HuH-7 (cell line): ENCODE measurements at places on chromosomes 1 and 21.
A peak's percentile ranks its signal among the peaks of the same experiment; 100 is the strongest.

- DNase-seq, result no peak
Observed at GRCh38 chr1:39646232-39647081, 7.0 kb upstream of the HEYL start.

DNA sequence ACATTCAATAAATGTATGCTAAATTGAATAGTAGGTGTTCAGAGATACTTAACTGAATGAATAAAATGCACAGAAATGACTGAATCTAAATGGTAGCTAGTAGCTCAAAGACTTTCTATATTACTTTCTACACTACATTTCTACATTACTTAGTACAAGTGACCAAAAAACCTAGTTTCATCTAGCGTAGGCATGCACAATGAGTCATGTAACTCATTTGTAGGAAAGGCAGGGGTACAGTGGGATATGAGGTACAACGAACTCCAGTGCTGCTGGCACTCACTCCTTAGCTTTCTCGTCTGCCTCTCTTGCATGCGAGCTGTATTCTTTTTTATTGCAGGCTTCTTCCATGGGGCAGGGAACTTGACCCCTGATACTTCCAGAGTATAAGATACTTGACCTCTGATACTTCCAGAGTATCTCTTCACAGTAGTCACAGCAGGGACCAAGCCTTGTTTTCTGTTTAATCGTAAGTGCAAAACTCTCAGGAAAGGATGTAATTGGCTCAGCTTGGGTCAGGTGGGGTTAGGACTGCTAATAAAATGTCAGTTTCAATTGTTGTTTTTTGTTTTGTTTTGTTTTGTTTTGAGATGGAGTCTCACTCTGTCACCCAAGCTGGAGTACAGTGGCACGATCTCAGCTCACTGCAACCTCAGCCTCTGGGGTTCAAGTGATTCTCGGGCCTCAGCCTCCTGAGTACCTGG, 4.9 kb upstream of the ATP2B4 start:
- no peak for DNase-seq

GRCh38 chr1:51417496-51418383, 87.4 kb upstream of the TTC39A start:
- DNase-seq, result no peak

- DNase-seq, result peak; percentile 96
Observed at GRCh38 chr1:167936068-167936929, at the start of gene DCAF6. Gene DCAF6, plus strand, starts transcription at chr1:167936683. Its CDS starts 229 bp downstream, at chr1:167936912.

- DNase-seq, result no peak
Observed at GRCh38 chr1:21341022-21341421, 50.8 kb upstream of the ECE1 start.

DNA sequence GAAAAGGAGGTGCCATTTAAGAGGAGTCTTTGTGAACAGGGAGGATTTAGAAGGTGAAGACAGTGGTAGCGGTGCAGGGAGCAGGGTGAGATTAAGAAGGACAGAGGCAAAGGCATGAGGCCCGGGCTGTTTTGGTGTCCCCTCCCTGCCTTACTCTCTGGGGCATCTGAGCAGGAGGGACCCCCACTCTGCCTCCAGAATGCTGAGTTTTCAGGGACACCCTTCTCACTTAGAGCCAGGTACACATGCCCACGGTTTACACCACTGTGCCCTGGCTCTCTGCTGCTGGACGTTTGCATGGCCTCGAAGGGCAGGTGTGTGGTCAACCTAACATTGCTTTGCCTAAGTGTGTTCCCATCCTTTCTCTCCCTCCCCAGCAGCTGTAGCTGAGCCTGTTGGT, 20.5 kb upstream of the PARP1 start:
- DNase-seq, result no peak

GRCh38 chr1:193309936-193310475, 123.6 kb upstream of the B3GALT2 start:
- no peak for DNase-seq

DNA sequence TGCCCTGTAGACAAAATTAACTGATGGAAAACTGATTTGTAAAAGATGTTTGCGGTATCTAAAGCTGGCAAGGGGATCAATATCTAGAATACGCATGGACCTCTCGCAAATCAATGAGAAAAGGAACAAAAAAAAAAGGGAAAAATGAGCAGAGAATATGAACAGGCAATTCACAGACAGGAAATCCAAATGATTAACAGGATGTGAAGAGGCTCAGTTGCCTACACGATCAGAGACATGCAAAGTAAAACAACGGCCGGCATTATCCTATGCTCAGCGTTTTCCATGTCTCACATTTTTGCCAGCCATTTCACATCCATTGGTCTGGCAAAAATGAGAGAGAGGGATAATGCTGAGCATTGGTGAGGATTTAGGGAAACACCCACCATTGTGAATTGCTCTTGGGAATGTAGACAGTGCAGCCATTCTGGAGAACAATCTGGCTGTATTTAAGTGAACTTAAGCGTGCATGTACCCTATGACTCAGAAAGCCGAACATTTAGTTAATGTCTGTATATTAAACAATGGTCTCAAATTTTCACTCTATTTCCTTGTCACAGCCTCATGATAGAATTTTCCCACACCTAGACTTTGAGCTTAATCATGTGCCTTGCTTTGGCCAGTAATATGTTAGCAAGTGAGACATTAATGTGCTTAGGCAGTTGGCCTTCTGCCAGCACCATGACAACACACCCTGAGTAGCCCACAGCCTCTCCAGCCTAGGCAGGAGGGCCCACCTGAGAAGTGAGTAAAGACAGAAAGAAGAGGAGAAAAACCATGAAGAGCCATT, 61.0 kb upstream of the NBPF3 start:
- no peak for DNase-seq
